ENCODE measurements at places on chromosomes 16 and 17. TPM values are rescaled to one million over a fixed set of nuclear protein-coding genes. Genes with fewer than 3 reads are reported as not detected.
A peak's percentile ranks its signal among the peaks of the same experiment; 100 is the strongest.

DNA sequence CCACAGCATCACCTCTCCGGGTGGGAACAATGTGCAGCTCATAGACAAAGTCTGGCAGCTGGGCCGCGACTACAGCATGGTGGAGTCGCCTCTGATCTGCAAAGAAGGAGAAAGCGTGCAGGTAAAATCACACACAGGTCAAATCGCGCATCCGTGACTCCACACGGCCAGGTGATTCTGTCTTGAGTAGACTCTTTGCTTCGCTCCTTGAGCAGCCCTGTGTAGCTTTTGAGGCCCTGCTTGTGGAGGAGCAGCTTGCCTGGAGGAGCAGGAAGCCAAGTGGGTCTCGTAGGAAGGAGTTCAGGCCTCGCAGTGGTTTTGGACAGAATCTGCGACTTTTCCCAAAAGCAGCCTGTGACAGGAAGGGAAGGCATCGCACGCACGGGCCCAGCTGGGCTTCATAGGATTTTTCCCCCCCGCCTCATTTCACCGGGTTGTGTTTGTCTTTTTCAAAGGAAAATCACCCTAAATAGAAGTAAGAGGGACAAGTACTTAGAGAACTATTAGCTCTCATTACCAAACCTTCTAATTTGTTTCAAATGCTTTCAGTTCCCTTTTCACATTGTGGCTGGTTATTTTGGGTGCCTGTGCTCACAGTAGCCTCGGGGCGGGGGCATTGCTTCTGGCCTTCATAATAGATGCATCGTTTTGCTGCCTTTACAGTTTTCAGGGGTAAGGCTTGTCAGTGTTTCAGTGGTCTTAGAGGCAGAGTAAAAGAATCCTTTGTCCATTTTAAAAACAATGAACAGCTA, 71.5 kb downstream of the SEC14L1 start:
- no peak for DNase-seq

DNA sequence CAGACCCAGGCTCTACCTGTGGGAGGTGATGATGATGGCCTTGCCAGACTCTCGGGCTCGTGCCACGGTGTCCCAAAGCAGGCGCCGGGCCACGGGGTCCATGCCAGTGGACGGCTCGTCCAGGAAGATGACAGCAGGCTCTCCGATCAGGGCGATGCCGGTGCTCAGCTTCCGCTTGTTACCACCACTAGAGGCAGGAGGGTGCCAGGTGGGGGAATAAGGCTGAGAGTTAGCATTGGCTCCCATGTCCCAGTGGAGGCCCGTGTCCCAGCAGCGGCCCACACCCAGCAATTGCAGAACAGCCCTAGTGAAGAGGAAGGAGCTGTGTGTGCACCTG, 10.3 kb upstream of the RNPS1 start:
- no peak for DNase-seq

DNA sequence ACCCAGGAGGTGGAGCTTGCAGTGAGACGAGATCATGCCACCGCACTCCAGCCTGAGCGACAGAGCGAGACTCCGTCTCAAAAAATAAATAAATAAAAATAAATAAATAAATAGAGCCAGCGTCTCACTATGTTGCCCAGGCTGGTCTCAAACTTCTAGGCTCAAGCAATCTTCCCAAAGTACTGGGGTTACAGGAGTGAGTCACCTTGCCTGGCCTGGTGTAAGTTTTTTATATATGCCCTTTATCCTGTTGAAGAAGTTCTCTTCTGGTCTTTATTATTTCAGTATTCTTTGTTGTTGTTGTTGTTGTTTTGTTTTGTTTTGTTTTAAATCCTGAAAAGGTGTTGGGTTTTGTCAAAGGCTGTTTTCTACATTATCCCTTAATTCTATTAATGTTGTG, 30.1 kb upstream of the ABCC1 start:
- no peak for DNase-seq

GRCh38 chr17:42289611-42290181, 1.4 kb downstream of the STAT5A start:
- no peak for DNase-seq

- no peak for DNase-seq
These were observed 30.8 kb upstream of the ABCA5 start for GRCh38 chr17:69357701-69358100.

DNA sequence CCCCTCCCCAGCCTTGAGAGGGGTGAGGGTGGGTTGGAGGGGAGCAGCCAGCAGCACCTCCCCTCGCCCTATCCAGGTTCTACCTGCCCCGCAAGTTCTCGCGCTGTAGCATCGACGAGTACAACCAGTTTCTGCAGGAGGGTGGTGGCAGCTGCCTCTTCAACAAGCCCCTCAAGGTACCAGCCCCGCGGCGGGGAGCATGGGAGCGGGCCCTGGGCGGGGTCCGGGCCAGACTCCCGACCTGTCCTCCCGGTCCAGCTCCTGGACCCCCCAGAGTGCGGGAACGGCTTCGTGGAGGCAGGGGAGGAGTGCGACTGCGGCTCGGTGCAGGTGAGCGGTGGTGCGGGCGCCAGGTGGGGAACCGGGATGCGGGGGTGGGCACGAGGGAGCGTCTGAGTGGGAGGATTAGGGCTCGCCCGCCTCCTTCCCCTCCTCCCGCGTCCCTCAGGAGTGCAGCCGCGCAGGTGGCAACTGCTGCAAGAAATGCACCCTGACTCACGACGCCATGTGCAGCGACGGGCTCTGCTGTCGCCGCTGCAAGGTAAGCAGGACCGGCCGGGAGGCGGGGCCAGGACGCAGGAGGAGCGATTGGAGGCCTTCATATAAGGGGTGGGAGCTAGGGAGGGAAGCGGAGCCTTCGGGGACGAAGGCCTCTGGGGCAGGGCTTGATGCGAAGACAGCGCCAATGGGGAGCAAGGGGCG, 16.5 kb downstream of the ADAM11 start:
- DNase-seq = peak; percentile 96

DNA sequence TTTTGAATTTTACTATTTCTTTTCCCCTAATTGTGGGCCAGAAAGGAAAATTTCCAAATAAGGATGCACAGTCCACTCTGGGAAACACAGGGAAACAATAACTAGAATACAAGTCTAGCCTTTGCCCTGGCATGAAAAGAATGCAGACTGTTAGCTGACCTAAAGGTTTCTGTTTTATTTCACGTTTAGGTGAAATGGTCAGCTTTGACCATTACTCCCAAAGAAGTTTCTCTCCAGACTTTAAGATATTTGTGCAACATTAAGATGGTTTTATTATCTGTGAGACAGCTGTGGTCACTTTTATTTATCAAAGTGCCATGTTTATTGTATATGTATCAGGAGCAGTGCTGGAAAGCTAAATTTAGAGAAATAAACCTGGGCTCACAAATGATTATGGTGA, 163.9 kb downstream of the SPECC1 start:
- no peak for DNase-seq

Gene TM4SF5
- polyA plus RNA-seq = not detected

Gene BTBD17
- 0.09 TPM for polyA plus RNA-seq

Gene RAB40C
- polyA plus RNA-seq = 15.7 TPM

Gene RGS11
- 2.1 TPM for polyA plus RNA-seq

Gene TNFRSF17
- not detected for polyA plus RNA-seq

Gene CTRB1
- not detected for polyA plus RNA-seq

Gene KRTAP4-3
- polyA plus RNA-seq = not detected

Gene KRT27
- not detected for polyA plus RNA-seq

All from muscle of back (tissue), 13 donors.